Sigmoid colon (tissue), 7 donors: ENCODE measurements at places on chromosomes 4 and X. TPM values are rescaled to one million over a fixed set of nuclear protein-coding genes. Genes with fewer than 3 reads are reported as not detected.

DNA sequence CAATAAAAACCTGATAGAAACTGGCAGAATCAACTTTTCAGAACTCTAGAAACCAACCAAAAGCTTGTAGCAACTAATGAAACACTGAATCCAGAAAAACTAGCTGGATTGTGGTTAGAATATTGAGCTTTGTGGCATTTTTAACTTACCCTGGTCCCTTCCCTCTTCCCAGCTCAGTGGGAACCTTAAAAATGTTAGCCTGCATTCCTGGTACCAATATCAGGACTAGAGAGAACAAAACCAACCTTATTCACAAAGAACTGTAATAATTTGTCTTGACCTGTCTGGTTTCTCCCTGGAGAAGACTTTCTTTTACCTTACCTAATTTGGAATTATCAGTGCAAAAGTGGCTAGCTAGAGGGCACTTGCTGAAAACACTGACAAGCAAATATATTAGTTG is 21.2 kb downstream of the SH3D19 start:
- no peaks in the 10 kb centered on the region for H3K36me3 ChIP-seq
- no peak overlapping the region for H3K4me3 ChIP-seq
- H3K27ac ChIP-seq = no peak overlapping the region
- no peaks in the 10 kb centered on the region for H3K4me1 ChIP-seq
- DNase-seq = no peak
- H3K27me3 ChIP-seq = no peaks in the 10 kb centered on the region

DNA sequence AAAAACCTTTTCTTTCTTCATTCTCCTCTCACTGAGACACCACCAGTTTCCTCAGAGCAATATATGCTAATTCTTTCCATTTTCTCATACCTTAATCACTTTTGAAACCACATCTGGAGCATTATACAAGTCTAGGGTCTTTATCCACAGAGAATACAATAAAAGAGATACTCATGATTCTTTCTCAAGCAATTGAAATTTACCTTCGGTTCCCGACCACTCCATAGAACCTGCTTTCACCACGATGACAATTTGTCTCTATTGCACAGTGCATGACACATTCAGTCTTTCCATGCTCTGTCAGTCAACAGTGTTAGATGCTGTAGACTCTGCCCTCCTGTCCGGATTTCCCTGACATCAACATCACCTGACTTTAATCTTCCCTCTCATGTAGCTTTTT is 409.3 kb upstream of the NWD2 start:
- H3K4me1 ChIP-seq = no peaks in the 10 kb centered on the region
- no peak overlapping the region for H3K4me3 ChIP-seq
- H3K27me3 ChIP-seq = no peaks in the 10 kb centered on the region

DNA sequence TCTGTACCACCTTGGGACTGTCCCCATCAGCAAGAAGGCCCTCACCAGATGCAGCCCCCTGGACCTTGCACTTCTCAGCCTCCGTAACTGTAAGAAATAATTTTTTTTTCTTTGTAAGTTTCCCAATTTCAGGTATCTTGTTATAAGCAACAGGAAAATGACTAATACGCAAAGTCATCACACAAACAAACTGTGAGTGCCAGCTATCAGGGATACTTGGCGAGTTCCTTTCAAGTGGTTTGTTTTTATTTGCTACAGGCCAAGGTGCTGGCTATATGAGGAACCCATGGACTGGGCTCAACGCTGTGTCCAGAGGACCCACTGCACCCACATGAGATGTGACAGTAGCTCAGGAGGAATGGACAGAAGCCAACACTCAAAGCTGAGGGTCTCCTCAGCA is 11.5 kb upstream of the GPM6B start:
- no peak for DNase-seq
- H3K4me3 ChIP-seq = no peak overlapping the region
- H3K4me1 ChIP-seq = no peaks in the 10 kb centered on the region
- no peaks in the 10 kb centered on the region for H3K27me3 ChIP-seq
- no peaks in the 10 kb centered on the region for H3K36me3 ChIP-seq
- no peak overlapping the region for H3K27ac ChIP-seq

- no peak for DNase-seq
- no peaks in the 10 kb centered on the region for H3K36me3 ChIP-seq
- H3K4me1 ChIP-seq = peaks cover 3% of the 10 kb centered on the region
- H3K4me3 ChIP-seq = no peak overlapping the region
- no peaks in the 10 kb centered on the region for H3K27me3 ChIP-seq
Observed at GRCh38 chr4:39759569-39759968, 61.6 kb downstream of the UBE2K start.

DNA sequence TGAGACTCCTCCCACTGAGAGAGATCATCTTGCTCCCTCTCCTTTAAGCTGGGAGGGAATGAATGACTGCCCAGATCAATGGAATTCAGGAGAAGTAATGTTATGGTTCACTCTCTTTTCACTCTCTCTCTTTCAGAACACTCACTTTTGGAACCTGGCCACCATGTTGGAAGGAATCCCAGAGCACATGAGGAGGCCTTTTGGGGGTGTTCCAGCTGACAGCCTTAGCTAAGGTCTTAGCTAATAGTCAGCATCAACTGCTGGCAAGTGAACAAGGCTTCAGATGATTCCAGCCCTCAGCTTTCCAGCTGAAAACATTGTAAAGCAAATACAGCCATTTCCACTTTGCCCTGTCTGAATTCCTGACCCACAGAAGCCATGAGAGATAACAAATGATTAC is 124.0 kb upstream of the CLNK start:
- no peak overlapping the region for H3K27ac ChIP-seq
- H3K36me3 ChIP-seq = no peaks in the 10 kb centered on the region
- H3K27me3 ChIP-seq = no peaks in the 10 kb centered on the region
- peaks cover 10% of the 10 kb centered on the region for H3K4me1 ChIP-seq

- H3K36me3 ChIP-seq = no peaks in the 10 kb centered on the region
- no peak overlapping the region for H3K27ac ChIP-seq
- no peak for DNase-seq
- no peak overlapping the region for H3K4me3 ChIP-seq
- no peaks in the 10 kb centered on the region for H3K4me1 ChIP-seq
Observed at GRCh38 chr4:146255463-146255862, 41.1 kb downstream of the REELD1 start.

GRCh38 chrX:151816934-151817333 is 82.4 kb downstream of the CNGA2 start:
- DNase-seq = no peak
- no peaks in the 10 kb centered on the region for H3K36me3 ChIP-seq
- H3K27ac ChIP-seq = no peak overlapping the region
- no peaks in the 10 kb centered on the region for H3K4me1 ChIP-seq

GRCh38 chrX:138928737-138929459 is 217.4 kb upstream of the FGF13 start:
- H3K4me3 ChIP-seq = no peak overlapping the region
- no peaks in the 10 kb centered on the region for H3K36me3 ChIP-seq
- DNase-seq = no peak

GRCh38 chrX:446245-446644 is 59.5 kb upstream of the PPP2R3B start:
- DNase-seq = peak; percentile 30
- H3K27me3 ChIP-seq = peaks cover 8% of the 10 kb centered on the region
- no peaks in the 10 kb centered on the region for H3K4me1 ChIP-seq
- no peak overlapping the region for H3K27ac ChIP-seq
- no peaks in the 10 kb centered on the region for H3K36me3 ChIP-seq

Gene SUPT20HL2
- not detected for total RNA-seq

Gene XG
- not detected for total RNA-seq

Gene ADH1C
- total RNA-seq = 19.9 TPM
